Endothelial cell of coronary artery (primary cell): ENCODE measurements at places on chromosomes 12 and 14. TPM values are rescaled to one million over a fixed set of nuclear protein-coding genes. Genes with fewer than 3 reads are reported as not detected.

CLEC4D gene
- total RNA-seq = not detected in 2 replicates

FAM234B gene
- total RNA-seq = 4.8 and 6.7 TPM in 2 replicates

PTPN21 gene
- total RNA-seq = 5.8 and 10.5 TPM in 2 replicates

SMIM10L1 gene
- total RNA-seq = 4.8 and 5.1 TPM in 2 replicates

RGS6 gene
- total RNA-seq = not detected in 2 replicates

DBX2 gene
- not detected in 2 replicates for total RNA-seq

GNB3 gene
- total RNA-seq = 1.3 and 1.5 TPM in 2 replicates

MIP gene
- total RNA-seq = not detected in 2 replicates

SYNE3 gene
- 4.5 and 6.3 TPM in 2 replicates for total RNA-seq

KITLG gene
- 22.0 and 24.1 TPM in 2 replicates for total RNA-seq

OR4E2 gene
- not detected in 2 replicates for total RNA-seq
